Left ventricle myocardium superior (tissue), 1 donor: ENCODE measurements at places on chromosomes 12 and 14. TPM values are rescaled to one million over a fixed set of nuclear protein-coding genes. Genes with fewer than 3 reads are reported as not detected.

Gene UBR7
- 22.1 TPM for total RNA-seq

Gene FLRT2
- total RNA-seq = 4.6 TPM

Gene EXOC3L4
- total RNA-seq = 0.42 TPM

Gene HOXC6
- 0.15 TPM for total RNA-seq

Gene GNPTAB
- 47.8 TPM for total RNA-seq

Gene TTC9
- total RNA-seq = 0.67 TPM

Gene ANO4
- 0.32 TPM for total RNA-seq

Gene DPPA3
- total RNA-seq = not detected

Gene L3HYPDH
- 11.3 TPM for total RNA-seq

Gene CGRRF1
- total RNA-seq = 20.7 TPM

Gene SPTSSA
- total RNA-seq = 14.2 TPM

Gene RHOJ
- 13.3 TPM for total RNA-seq

Gene PTPN21
- 37.8 TPM for total RNA-seq

Gene PTPRQ
- total RNA-seq = 0.77 TPM

Gene B4GALNT1
- 5.1 TPM for total RNA-seq

Gene ADCY4
- total RNA-seq = 26.5 TPM

Gene GPR132
- total RNA-seq = 1.3 TPM

Gene SLC39A2
- not detected for total RNA-seq

Gene FOXA1
- total RNA-seq = not detected

Gene PPM1H
- 8.5 TPM for total RNA-seq

Gene PIANP
- 0.25 TPM for total RNA-seq

Gene DBX2
- total RNA-seq = 0.07 TPM

Gene COCH
- total RNA-seq = 0.50 TPM
